ENCODE measurements at places on chromosomes 4 and X.

- no peak for DNase-seq
These were observed 623.5 kb upstream of the NR3C2 start for GRCh38 chr4:149065753-149066152.

DNA sequence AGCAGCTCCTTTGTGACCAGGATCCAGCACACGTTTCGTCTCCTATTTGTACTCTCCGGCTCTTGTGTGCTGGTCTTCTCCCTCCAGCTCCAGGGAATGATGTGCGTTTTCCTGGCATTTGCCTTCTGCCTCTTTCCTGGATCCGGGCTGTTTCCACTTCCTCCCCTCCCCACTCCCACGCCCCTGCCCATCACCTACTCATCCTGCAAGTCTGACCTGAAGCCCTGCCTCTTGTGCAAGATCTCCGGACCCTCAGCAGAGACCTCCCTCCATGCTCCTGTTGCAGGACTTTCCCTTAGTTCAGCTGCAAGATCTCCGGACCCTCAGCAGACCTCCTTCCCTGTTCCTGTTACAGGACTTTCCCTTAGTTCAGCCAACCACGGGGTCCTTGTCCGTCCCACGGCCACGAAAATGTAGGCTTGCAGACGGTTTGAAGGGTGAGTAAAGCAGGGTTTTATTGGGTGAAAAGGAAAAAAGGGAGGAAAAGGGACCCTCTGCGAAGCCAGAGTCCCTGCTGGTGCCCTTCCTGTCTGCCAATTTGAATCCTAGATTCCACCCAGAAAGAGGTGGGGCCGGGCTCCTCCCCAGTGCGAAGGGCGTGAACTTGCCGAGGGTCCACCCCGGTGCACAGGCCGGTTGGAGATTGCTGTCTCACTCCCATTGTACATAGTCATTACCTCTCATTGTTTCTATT, 74.4 kb upstream of the IRF2 start:
- no peak for DNase-seq

- DNase-seq = no peak
These were observed 212.0 kb upstream of the JADE1 start for GRCh38 chr4:128597500-128597899.

GRCh38 chr4:7673121-7673520, 238.4 kb upstream of the PSAPL1 start:
- DNase-seq = no peak

DNA sequence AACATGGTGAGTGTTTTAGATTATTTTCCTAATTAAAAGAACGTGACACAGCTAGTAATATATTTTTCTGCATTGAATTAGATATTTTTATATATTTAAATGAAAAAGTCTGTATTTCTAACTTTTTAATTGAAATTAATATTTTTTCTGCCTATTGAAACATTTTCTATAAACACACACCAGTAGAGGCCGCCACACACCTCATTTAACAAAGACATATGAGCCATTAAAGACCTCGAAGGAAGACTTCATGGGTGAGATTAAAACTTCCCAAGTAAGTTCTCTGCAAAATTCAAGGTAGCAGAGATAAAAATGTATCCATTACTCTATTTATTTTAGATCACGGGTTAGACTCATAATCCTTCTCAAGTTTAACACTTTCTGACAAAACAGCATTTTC, 8.3 kb downstream of the SLITRK2 start:
- DNase-seq = no peak

- no peak for DNase-seq
These were observed 117.8 kb downstream of the FRAS1 start for GRCh38 chr4:78174891-78175290.

GRCh38 chrX:31487951-31488350, 416.1 kb upstream of the FTHL17 start:
- no peak for DNase-seq

DNA sequence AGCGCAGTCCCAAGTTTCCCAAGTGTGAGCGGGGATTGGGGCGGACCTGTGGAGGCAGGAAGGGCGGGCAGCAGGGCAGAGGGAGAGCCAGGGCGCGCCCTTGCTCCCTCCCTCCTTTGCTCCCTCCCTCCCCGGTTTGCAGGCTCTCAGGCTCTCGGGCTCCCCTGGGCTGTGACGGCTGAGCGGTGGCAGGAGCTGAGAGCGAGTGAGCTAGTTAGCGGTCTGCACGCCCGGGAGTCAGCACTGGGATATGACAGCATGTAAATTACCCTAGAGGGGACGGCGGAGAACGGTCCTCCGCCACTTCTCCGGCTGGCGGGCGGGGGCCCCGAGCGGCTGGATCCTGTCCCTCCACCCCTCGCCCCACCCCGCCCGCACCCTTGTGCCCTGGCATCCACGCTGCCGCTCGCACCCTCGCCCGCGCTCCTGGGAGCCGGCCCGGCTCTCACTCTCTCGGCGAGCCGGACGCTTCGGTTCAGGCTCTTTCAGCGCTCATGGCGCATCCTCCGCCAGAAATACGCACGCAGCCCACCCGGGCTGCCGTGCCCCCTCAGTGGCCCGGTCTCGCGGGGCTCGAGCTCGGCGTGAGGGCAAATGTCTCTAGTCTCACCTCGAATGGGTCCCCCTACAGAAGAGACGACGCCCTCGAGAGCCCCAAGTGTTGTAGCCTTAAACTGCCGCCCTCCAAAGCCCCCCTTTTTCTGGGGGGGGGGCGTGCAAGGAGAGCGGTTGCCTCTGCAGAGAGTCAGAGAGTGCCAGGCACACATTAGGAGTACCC, at the start of gene TSC22D3:
TSS of gene TSC22D3 (minus strand) at position 54 of the 778 bp plus-strand sequence. CDS start 368 bp downstream, outside the sequence.
- DNase-seq = peak; percentile 73

GRCh38 chr4:112057470-112057869, 87.8 kb upstream of the FAM241A start:
- no peak for DNase-seq

DNA sequence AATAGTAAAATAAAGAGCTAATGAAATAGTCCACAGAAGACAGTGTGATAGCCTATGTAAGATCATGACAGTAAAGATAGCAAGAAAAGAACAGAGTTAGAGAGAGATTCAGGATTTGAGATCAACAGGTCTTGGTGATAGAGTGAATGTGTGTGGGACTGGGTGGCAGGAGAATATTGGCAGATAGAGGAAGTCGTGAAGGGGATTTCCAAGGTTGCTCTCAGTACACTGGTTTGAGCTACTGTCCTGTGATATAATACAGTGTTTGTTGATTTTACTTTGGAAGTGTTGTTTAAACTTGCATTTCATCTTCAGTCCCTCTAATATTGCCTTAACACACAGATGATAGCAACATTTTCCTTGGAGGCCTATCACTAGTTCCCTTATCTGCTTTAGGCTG, 44.1 kb downstream of the DTHD1 start:
- DNase-seq = no peak

DNA sequence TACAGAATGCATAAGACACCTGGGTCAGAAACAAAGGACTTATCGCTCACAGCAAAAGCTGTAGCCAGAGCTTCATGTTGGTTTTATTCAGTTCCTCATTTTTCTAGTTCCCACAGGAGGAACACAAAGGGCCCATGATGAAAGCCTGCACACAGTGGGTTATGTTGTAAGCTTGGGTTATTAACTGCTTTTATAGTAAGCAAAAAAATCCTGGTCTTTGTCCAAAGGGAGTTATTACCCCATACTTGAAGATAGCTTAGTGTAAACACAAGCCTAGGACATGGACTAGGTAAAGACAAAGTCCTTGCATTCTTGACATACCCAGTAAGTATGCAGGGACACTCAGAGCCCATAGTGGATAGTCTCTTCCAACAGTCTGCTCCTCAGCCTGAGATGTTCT, 11.7 kb downstream of the BBS12 start:
- no peak for DNase-seq

DNA sequence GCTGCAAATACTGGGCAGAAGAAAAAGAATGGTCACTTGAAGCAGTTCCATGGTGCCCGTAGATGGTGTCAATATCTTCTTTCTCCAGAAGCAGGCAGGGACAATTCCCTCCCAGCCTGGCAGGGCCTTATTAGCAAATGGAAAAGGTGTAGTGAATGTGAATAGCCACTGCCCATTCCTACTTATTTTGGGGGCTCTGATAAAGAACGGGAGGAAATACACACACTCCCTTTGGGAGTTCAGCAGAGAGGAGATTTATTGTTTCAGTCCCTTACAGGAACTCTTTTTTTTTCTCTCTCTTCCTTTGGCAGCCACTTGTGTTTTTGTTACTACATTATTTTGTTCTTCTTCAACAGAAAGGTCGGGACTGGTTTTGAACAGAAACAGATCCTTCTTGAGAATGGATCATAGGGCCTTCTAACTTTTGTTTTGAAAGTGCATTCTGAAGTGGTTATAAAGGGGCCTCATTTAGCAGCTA, at the start of gene EMCN:
TSS of gene EMCN (minus strand) at position 159 of the 478 bp plus-strand sequence. CDS start at position 51, 108 bp downstream.
- no peak for DNase-seq

DNA sequence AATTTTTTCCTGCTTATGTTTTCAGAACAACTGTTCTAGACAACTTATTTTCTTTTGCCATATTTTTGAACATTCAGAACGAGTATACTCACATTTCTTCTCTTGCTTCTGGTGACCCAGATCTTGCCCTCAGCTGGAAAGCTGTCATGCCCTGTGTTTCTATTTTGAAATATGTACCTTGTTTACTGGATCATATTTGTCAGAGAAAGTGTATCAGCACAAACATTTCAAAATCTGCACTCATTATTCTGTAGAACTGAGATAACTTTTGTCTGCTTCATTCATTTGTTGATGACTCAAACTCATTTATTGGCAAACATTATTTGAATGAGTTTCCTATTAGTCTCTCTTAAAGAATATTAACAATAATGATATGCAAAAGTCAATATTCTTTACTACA, 46.2 kb upstream of the FAM9A start:
- DNase-seq = no peak

- no peak for DNase-seq
These were observed 49.5 kb downstream of the ZNF718 start for GRCh38 chr4:173666-174314.

DNA sequence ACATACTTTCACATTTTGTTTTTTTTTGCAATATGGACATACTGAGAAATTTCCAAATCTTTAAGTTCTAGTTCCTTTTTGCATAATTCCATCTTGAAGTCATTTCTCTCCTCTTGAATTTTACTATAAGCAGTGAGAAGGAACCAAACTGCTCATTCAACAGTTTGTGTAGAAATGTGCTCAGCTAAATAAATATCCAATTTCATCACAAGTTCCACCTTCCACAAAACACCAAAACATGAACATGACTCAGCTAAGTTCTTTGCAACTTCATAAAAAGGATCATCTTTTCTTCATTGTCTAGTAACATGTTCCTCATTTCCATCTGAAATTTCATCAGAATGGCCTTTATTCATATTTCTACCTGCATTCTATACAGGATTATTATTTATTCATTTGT, 77.3 kb upstream of the FGF13 start:
- no peak for DNase-seq

- DNase-seq = no peak
These were observed 118.4 kb downstream of the COL25A1 start for GRCh38 chr4:109183931-109184490.

- no peak for DNase-seq
These were observed 8.8 kb downstream of the LHFPL1 start for GRCh38 chrX:112670977-112671376.

GRCh38 chrX:31058284-31058683, 13.6 kb downstream of the FTHL17 start:
- no peak for DNase-seq

DNA sequence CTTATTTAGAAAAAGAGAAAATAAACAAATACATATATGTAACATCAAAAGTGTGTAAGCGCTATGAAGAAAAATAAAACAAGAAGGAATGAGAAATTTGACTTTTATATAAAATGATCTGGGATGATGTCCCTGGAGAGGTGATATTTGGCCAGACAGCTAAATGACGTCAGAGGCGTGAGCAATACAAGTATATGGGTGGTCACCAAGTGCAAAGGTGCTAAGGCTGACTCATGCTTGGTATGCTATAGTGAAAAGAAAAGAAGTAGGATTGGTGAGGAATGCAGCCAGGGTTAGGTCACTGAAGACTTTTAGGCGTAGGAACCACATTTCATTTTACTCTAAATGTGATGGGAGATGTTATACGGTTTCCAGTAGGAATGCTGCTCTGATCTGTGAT, 1049.1 kb upstream of the TENM3 start:
- no peak for DNase-seq

- no peak for DNase-seq
These were observed 1588.4 kb downstream of the STIM2 start for GRCh38 chr4:28449085-28449484.

Measured in activated CD8-positive, alpha-beta memory T cell treated with anti-CD3 and anti-CD28 coated beads for 24 hours (primary cell).